Activated CD4-positive, alpha-beta T cell treated with anti-CD3 and anti-CD28 coated beads for 4 hours (primary cell): ENCODE measurements at places on chromosomes 3 and 15.

DNA sequence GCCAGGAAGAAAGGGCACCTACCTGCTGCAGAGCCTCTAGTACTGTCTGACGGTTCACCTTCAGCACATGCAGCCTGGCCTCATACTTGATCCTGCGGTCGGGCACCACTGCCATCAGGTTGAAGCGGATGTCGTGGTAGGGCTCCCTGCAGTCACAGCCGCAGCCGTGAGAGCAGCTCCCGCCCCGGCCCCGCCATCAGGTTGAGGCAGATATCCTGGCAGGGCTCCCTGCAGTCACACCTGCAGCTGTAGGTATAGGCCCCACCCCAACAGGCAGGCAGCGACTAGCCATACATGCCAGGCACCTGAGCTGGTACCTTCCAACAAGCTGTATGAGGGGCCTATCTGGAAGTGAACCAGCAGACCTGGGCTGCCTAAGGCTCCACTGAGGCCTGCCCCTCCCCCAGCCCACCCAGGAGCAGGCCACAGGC is 38.7 kb downstream of the SEMA3G start:
- DNase-seq = no peak

GRCh38 chr15:50964075-50964474 is 55.6 kb downstream of the AP4E1 start:
- DNase-seq = no peak

DNA sequence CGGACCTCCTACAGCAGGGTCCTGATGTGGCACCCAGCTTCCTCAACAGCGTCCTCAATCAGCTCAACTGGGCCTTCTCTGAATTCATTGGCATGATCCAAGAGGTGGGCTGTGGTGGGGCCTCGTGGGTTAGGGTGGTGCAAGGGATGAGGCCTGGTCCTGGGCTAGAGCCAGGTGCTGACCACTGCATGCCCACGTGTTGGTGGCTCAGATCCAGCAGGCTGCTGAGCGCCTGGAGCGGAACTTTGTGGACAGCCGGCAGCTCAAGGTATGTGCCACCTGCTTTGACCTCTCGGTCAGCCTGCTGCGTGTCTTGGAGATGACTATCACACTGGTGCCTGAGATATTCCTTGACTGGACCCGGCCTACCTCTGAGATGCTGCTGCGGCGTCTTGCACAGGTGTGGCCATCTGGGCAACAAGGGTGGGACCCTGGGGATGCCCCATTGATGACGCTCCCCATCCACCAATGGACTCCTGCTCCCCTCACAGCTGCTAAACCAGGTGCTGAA is 3.8 kb downstream of the AMIGO3 start:
- DNase-seq = no peak

GRCh38 chr15:33089878-33090757 is 104.4 kb downstream of the FMN1 start:
- DNase-seq = no peak

DNA sequence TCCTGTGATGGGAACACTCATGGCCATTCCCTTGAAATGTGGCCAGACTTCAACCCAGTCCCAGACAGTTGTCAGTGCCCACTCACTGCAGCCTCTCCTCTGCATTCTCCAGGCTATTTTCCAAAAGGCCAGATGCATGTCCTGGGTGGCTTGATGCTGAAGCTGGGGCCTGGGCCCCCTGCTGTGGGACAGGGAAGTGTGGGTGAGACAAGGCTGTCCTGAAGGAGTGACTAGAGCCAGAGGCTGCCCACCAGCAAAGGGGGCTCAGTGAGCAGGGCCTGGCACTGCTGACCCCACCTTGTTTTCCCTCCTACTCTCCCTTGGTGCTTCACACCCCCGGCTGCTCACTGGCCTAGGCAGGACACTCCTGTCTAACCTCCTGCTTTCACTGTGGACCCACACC is 11.9 kb downstream of the CISH start:
- DNase-seq = no peak
